ENCODE measurements at places on chromosomes 2 and 18. TPM values are rescaled to one million over a fixed set of nuclear protein-coding genes. Genes with fewer than 3 reads are reported as not detected.

The KCNG2 gene
- 0.32 TPM for total RNA-seq

The NR4A2 gene
- 2.6 TPM for total RNA-seq

The BOLL gene
- not detected for total RNA-seq

The VAMP8 gene
- 185 TPM for total RNA-seq

The CFAP65 gene
- 0.05 TPM for total RNA-seq

The LIMS3 gene
- total RNA-seq: 0.90 TPM

The ZNF638 gene
- 76.9 TPM for total RNA-seq
